ENCODE measurements at places on chromosomes 5 and 9. TPM values are rescaled to one million over a fixed set of nuclear protein-coding genes. Genes with fewer than 3 reads are reported as not detected.

PCDH12 gene
- under 0.01 TPM for total RNA-seq

SLC25A2 gene
- not detected for total RNA-seq

TLE4 gene
- total RNA-seq: 10.8 TPM

SPINK13 gene
- not detected for total RNA-seq

GMCL2 gene
- not detected for total RNA-seq

CDO1 gene
- total RNA-seq: not detected

FAM221B gene
- total RNA-seq: not detected

PROB1 gene
- total RNA-seq: 0.51 TPM

LMBRD2 gene
- total RNA-seq: 5.3 TPM

IL9 gene
- total RNA-seq: not detected

PKD2L2 gene
- not detected for total RNA-seq

SEMA5A gene
- total RNA-seq: 1.3 TPM

FUT7 gene
- not detected for total RNA-seq

C9orf40 gene
- 3.2 TPM for total RNA-seq

CFAP157 gene
- not detected for total RNA-seq

PIP5KL1 gene
- 2.1 TPM for total RNA-seq

IRX4 gene
- total RNA-seq: under 0.01 TPM

TMC1 gene
- 1.0 TPM for total RNA-seq

DAB2 gene
- 0.51 TPM for total RNA-seq

Measured in bronchial epithelial cell (primary cell).